Activated CD8-positive, alpha-beta T cell treated with anti-CD3 and anti-CD28 coated beads for 36 hours (primary cell): ENCODE measurements at places on chromosomes 7 and 10.

DNA sequence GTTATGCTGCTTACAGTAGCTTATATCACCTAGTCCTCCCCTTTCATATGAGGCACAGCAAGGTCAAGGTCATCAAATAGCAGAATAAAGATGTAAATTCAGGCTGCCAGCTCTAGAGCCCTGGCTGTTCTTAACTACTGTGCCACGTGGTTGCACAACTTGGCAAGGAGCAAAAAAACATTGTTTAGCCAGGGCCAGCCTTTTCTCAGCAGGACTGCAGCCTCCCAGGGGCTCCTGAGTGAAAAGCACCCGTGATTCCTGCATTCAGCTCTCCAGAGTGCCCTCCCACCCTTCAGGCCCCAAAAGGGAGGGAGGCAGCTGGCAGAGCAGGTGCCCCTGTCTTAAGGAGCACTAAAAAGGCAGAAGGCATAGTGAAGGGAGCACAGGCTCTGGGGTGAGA is 31.8 kb upstream of the TM9SF3 start:
- no peak for DNase-seq

GRCh38 chr10:21264271-21264670 is 261.2 kb downstream of the SKIDA1 start:
- no peak for DNase-seq

- no peak for DNase-seq
Measured at GRCh38 chr7:93579431-93579830, 4.9 kb upstream of the CALCR start.

- DNase-seq = peak; percentile 18
Measured at GRCh38 chr7:112556633-112557032, 75.8 kb downstream of the LSMEM1 start.

DNA sequence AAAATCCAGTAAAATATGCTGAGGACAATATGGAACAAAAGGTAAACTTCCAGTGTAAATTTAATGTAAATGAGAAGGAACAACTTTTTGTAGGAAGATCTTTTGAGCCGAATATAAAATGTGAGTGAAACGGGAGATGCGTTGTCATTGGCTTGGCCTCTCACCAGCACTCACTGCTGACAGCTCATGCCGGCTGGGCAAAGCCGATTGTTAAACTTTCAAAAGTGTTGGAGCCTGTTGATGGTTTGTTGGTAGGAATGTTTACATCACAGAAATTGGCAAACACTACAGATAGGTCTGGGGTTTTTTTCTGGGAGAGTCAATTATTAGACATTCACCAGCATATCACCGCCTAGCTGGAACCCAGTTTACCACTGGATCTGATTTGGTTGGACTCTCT is 6.1 kb downstream of the PSTK start:
- no peak for DNase-seq

DNA sequence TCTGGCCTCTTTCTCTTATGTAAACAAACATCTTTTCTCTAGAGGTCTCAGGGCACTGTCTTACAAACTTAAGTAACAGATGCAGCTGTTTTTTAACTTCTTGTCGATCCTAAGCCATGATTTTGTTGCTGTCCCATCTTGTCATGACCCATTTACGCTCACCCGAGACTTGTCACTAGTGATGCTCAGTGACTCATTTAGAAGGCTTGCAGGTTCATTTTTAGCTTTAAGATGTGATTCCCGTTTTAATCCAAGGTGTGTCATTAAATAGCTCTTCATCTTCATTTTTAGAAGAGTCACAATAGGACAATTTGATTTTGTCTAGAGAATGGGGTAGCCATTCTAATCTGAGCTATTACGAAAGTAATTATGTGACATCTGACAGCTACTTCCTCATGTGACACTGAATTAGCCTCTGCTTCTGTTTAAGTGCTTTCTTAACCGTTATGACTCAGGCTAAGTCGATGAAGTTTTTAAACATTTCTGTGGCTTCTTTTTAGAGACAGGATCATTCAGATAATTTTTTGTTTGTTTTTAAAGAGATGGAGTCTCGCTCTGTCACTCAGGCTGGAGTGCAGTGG is 42.7 kb downstream of the SPDYE5 start:
- no peak for DNase-seq

GRCh38 chr10:104612571-104613205 is 28.4 kb upstream of the SORCS3 start:
- DNase-seq = no peak
